CD4-positive, alpha-beta T cell treated with Interleukin-1 beta for 1 hour (primary cell): ENCODE measurements at places on chromosomes 2 and 18.
A peak's percentile ranks its signal among the peaks of the same experiment; 100 is the strongest.

DNA sequence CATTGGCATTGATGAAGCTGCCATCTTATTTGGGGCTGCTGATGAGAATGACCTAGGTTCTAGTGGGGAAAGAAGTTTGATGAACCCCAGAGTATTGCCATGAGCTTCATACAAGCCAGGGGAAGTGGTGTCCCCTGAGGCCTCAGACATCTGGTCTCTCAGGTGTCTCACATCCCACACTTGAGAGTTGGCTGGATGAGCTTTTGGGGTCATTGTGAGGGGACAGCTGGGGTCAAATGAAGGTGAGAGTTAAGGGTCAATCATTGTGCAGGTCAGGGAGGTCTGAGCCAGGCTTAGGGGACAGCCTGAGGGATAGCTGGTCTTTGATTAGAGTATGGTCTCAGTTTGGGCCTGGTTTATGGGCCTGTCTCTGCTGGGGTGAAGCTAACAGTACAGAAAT lies 336.5 kb downstream of the CYP26B1 start:
- no peak for DNase-seq

DNA sequence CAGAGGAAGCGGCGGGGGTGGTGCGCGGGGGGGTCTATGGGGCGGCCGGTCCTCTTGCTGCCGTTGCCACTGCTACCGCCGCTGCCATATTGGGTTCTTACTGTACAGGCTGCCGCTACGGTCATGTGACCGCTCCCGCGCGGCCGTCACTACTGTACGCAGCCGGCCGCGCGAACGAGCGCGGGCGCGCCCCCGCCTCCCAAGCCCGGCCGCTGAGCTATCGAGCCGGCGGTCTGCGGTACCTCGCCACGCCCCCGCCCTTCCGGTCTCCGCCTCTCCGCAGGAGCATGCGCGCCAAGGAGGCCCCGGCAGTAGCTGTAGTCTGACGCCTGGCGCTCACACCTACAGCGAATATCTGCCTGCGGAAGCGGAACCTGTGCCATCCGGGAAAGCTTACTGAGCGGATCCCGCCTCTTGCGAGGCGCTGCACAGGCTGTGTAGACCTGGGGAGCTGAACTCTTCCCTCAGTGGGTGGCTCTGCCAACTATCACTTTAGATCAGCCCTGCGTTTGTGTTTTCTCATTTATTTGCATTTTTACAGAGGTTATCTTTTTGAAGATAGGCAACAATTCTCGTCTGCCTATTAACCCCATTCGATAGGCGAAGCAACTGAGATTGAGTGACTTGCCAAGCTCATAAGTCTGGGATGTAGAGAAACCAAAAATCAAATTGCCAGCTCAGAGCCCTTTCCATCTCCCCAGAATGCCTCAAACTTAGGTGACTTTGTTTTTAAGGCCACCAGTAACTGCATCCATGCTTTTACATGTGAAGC lies at the start of gene ASXL2:
Gene ASXL2, minus strand, starts transcription at position 127 of the 772 bp plus-strand sequence. CDS start 265 bp downstream, outside the sequence.
- DNase-seq, result peak; percentile 98

DNA sequence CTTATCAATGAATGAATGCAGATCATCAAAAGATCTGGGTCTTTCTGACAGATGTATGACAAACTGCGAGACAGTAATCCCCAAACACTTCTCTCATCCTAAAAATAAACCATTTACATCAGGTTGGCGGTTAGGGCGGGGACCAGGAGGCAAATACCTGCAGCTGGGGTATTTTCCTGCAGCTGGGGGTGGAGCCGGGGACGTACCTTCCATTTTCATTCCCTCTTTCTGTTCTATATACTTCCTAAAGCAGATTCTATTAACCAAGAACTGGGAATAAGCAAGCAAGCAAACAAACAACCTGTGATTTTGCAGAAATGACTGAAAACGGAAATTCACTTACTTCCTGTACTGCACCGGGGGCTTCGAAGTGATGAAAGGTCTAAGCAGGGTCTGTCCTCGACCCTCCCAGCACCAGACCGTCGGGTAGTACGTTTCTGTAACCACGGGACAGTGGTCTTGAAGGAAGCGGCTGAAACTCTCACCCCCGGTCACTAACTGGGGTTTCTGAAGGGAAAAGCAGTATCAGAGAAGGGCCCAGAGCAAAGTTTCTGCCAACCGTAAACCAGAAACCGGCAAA lies 1.2 kb downstream of the ABHD3 start:
- DNase-seq, result peak; percentile 40

DNA sequence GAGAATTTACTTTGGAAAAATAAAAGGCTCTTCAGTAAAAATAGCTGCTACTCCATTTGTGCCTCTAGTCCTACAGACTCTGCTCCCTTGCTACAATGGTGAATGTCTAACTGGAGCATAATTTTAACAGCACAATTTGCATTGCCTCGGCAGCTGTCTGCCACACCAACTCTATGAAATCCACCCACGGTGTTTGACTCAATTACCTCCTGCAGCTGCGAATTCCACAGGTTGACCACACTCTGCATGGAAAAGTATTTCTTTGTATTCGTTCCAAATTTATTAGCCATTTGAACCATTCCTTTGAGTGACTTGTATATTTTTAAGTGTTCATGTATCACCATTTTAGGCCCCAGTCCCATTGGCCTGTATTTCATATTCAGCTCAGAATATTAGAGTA lies 182.1 kb upstream of the CCDC68 start:
- DNase-seq, result no peak

- DNase-seq, result peak; percentile 59
Observed at GRCh38 chr18:49510393-49511115, 23.5 kb upstream of the C18orf32 start.

DNA sequence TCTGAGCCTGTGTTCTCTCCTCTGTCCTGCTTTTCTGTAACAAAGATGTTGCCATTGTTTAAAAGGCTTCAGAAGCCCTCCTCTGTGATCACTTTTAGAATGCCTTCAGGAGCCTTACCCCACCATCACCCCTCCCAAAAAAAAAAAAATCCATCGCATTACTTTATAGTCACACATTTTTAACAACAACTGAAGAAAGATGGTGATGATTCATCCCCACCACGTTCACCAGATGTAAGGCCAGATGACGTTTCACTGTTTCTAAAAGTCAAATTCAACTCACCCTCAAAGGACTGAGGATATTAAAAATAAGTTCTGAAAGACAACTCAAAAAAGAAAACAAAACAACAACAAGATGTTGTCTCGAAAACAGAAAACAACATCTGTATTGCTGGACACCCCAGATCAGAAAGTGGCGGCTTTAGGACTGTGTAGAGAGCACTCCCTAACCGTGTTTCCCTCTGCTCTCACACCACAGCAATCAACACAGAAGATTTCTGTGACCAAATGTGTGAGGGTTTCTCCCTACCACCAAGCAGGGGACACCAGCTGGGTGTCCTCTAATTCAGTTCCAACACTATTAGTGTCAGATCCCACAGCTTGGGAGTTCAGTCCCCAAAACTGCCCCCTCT lies 61.9 kb upstream of the CREB1 start:
- no peak for DNase-seq

GRCh38 chr18:4181086-4181485 lies 274.0 kb downstream of the DLGAP1 start:
- DNase-seq, result no peak

DNA sequence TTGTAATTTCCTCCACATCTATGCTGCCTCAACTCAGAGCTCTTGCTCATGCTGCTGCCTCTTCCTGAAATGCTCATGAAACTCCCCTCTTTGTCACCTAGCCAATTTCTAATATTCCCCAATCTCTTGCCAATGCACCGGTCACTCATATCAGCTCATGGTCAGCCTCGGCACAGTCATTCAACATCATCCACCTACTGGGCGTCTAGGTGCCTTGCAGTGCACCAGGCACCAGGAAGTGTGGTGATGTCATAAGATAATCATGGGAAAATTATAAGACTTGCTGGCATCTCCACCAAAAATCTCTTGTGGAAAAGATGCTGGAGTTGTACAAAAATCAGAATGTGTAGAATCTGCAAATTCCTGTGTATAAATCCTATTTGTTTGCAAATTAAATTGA lies 52.6 kb upstream of the RAB27B start:
- no peak for DNase-seq

GRCh38 chr18:73199151-73199550 lies 331.4 kb upstream of the NETO1 start:
- DNase-seq, result no peak

- DNase-seq, result no peak
Observed at GRCh38 chr18:60329131-60329530, 43.4 kb downstream of the MC4R start.

GRCh38 chr2:148303161-148303560 lies 282.3 kb downstream of the MBD5 start:
- DNase-seq, result no peak

- no peak for DNase-seq
Observed at GRCh38 chr2:222714361-222715241, 43.1 kb downstream of the MOGAT1 start.

GRCh38 chr2:27735263-27735904 lies 36.1 kb upstream of the MRPL33 start:
- peak; percentile 20 for DNase-seq

GRCh38 chr2:82055846-82056245 lies 1751.3 kb upstream of the LRRTM1 start:
- no peak for DNase-seq

DNA sequence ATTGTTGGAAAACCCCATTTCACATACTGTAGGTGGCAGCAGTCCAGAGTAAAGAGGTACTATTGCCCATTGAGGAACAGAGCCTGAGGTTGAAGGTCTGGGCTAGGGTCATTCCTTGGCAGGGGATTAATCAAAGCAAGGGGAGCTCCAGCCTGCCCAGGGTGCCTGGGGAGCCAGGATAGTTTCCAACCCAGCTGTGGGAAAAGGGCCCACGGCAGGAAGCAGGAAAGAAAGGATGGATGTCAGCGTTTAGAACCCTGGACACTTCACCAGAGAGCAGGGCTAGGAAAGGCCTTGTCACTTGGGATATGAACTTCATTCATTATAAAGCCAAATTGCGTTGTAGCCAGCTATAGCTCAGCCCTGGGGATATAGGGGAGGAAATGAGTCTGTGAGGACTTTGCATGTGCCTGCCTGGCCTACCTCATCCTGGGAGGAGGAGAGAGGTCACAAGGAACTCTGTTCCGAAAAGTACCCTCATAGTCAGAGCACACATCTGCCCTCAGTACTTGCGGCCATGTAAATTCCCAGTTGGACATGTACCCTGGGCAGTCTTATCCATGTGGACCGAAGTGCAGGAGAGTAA lies 140.2 kb upstream of the COPS8 start:
- DNase-seq, result no peak

GRCh38 chr18:52617931-52618330 lies 277.9 kb downstream of the DCC start:
- DNase-seq, result no peak

GRCh38 chr2:226991663-226992062 lies 155.8 kb downstream of the RHBDD1 start:
- no peak for DNase-seq

DNA sequence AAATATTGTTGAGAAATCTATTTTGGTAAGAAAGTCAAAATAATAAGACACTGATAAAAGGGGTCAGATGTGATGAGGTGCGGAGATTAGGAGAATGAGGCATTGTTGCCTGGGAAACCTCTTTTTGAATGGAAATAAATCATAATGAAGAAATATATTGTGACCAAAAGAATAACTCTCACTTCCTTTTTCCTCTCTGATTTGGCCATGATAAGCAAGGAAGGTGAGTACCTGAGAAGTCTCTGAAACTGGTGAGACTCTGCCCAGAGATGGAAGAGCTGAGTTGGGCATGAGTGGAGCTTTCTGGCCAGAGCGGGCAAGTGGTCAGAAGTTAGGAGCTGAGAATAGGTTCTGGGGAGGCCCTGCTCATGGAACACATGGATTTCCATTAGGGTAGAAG lies 11.8 kb downstream of the LAMA3 start:
- DNase-seq, result no peak
